Stimulated activated CD4-positive, alpha-beta T cell treated with anti-CD3 and anti-CD28 coated beads, Interleukin-4, amount 100 ng/mL, for 4 hours (primary cell): ENCODE measurements at places on chromosomes 2 and 18.

GRCh38 chr2:128664499-128664971 is 345.9 kb upstream of the HS6ST1 start:
- no peak for DNase-seq

DNA sequence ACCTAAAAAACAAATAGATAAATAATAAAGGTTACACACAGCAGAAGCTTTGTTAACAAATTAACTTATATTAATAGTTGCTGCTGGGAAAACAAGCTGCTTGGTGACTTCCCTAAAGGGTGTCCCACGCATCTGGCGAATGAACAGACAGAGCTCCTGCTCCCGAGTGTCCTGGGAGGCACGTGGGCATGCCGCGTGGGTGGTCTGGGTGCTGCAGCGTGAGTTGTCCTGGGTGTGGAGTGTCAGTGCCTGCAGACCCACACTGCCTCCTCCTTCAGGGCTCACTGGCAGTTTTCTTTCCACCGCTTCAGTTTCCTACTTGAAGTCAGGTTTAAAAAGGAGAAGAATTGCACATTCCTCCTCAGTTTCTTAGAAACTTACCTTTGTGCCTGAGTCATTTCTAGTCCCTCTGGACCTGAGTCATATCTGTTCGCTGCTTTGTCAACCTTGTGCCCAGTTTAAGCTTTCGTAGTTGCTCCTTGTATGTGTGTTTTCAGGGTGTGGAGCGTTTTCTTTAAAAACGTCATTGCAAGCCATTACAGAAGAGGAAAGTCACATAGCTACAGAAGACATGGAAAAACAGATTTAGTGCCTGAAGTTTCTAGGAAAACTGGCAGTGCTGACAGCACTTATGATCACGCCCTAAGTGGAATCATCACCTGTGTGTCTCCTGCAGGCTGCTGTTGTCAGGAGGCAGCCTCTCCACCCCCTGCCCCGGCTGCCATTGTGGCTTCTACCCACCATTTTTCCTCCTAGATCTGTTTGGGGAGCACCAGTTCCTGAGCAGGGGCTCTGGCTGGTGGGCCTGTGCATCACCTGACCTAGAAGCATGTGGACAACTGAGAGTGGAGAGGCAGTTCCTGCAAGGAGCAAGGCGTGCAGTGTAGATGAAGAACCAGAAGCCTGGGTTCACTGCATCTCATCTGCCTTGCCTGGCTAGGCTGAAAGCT is 24.5 kb downstream of the IMPA2 start:
- no peak for DNase-seq

DNA sequence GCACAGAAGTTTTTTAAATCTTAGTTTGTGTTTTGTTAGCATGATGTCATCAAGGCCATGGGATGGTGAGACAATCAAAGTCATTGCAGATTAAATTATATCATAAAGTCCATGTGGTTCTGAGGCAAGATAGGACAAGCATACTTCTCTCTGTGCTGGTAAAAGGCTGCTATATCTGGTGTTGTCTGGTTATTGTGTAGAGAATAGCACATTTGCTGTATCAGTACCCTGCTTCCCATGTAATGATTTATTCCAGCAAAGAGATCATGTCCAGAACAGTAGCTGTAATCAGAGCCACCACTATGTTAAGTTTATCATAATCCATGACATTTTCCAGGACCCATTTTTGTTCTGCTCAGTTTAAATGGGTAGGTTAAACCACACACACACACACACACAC is 123.0 kb downstream of the TTC27 start:
- no peak for DNase-seq

DNA sequence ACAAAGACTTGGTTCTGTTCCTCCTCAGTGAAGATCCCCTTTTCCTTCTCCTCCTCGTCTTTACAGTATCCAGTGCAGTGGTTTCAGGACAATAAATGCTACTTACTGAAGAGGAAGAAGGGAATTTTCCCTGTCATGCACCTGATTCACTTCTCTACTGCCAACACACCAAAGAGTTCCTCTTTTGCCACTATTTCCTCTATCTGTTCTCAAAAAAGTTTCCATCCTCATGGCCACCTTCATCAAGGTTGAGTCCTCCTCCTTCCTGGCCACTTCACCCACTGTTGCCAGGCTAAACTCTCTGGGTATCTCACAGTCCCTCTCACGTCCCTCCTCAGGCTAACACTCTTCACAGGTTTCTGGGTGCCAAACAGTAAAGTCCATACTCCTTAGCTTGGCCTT is 41.7 kb downstream of the PLEKHM3 start:
- DNase-seq, result no peak

DNA sequence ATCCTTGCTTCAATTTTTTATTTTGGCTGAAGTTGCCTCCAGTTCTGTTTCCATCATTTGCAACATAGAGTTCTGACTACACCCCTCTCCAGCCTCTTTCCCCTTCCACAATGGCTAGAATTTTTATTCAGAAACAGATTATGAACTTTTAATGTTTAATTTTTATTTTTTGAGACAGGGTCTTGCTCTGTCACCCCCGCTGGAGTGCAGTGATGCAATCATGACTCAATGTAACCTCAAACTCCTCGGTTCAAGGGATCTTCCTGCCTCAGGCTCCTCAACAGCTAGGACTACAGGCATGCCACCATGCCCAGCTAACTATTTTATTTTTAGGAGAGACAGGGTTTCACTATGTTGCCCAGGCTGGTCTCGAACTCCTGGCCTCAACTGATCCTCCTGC is 2.8 kb downstream of the NTSR2 start:
- no peak for DNase-seq

GRCh38 chr18:71831039-71831438 is 713.1 kb downstream of the CBLN2 start:
- no peak for DNase-seq

DNA sequence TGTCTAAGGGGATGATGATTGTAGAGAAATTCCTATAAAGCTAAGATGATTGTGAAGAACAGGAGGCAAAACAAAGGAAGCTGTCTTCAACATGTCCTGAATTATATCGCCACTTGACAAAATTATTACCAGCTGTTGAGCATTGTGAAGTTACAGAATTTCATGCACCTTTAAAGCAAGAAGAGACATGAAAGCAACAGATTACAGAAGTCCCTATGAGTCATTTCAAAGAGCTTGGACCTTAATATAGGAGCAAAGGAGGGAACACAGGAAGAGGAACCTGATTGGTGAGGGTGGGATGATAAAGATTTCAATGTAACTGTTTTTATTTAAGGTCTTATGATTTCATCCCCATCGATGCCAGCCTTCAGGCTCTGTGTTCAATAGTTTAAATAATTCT is 526.9 kb upstream of the HNMT start:
- DNase-seq, result no peak

- no peak for DNase-seq
These were observed 416.2 kb upstream of the ID2 start for GRCh38 chr2:8265476-8266226.

DNA sequence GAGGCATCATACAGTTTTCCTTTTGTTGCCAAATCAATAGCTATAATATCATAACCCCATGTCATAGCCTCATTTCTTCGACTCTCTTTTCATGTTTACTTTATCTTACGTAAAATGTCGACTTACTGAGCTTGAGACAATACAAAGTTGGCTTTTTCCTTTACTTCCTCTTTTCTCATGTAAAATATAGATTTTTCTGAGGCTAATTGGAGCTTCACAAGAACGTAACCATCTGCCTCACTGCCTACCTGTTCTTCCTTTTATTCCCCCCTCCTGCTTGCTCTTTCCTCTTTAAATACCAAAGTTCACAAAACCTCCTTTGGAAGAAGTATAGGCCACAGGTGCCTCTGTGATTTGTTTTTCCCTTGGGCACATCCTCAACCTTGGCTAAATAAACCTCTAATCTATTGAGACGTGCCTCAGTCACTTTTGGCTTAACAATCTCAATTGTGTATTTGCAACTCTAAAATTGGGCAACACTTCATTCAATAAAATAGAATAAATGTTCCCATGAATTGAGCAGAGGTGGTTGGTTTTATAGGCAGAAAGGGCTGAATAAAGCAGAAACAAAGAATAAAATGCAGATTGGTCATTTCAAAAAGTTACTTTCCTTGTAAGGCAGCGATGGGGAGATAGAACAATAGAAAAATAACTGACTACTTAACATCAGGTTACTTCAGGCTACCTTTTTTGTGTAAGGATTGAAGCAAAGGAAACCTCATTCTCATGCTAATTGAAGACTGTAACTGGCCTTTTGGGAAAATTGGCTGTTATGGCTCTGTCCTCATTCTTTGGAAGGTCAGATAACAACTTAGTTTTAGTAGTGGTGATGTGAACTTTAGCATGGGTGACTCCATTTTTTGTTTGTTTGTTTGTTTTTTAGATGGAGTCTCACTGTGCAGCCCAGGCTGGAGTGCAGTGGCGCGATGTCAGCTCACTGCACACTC is 21.3 kb downstream of the COMMD1 start:
- DNase-seq, result no peak

GRCh38 chr2:196290569-196290968 is 119.2 kb upstream of the STK17B start:
- no peak for DNase-seq

DNA sequence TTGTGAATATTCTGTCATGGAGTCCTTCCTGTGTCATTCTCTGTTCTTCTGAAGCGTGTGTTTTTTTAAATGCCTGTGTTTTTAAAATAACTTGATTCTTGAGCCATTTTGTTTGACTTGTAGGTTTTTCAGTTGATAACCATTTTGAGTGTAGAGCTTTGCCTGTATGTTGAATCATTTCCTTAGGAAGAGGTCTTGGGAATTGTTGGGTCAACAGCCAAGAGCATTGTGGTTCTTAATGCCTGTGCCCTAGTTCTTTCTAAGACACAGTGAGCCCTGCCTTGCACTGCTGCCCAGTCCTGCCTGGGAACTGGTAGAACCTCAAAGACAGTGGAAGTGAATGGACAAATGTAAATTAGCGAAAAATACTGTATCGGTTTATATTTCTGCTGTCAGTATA is 25.9 kb downstream of the RAB12 start:
- no peak for DNase-seq

DNA sequence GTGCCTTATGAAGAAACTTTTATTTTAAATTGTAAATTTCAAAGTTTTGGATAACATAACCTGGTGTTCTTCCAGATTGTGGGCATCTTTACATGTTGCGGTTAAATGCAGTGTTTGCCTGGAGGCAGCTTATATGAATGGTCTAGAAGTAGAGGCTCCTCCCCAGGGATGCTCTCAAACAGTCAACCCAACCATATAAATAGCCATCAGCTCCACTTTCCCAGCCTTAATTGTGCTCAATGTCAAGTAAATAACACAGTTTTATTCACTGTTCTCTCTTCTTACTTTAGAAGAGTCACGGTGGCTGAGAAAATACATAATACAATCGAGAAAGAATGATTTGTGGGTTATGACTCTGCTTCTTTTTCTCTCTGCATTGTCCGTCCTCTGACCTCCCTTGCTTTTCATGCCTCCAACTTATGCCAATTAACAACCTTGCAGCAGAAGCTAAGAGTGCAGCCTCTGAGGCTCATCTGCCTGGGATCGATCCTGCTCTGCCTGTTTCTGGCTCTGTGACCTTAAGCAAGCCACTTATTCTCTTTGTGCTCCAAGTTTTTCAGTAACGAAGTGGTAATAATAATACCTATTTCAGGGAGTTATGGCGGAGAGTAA is 100.3 kb downstream of the DAW1 start:
- no peak for DNase-seq

DNA sequence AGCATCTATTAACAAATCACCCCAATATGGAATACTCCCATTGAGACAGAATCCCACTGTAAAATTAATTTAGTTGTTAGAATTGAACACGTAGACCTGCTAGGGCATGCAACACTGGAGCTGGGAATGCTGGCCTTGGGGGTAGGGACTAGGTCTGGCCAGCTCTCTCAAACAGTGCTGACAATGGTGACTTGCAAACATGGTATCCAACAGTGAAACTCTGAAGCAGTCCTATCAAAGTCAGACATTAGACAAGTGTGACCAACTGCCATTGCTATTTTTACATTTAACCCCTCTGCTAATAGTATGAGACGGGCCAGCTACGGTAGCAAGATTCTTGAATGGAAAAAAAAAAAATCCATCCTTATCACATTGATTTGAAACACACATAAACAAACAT is 7.2 kb downstream of the E2F6 start:
- no peak for DNase-seq

- DNase-seq, result no peak
These were observed 239.3 kb downstream of the ERBB4 start for GRCh38 chr2:212299333-212299732.

DNA sequence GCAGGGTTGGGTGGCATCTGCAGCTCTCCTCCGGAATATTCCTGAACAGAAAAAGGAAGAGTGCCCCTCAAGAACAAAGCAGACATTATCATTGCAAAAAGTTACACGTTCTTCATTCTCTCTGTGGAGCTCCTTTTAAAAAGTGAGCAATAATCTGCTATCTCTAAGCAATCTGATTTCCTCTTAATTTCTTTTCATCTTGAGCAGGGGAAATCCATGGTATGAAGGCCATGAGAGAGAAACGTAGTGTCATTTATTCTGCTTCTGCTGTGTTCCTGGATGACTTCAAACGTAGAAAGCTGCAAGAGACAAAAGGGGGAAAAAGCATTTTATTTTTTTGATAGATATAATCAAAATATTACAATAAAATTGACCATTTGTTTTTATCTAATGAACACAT is 16.9 kb downstream of the SMIM21 start:
- no peak for DNase-seq

DNA sequence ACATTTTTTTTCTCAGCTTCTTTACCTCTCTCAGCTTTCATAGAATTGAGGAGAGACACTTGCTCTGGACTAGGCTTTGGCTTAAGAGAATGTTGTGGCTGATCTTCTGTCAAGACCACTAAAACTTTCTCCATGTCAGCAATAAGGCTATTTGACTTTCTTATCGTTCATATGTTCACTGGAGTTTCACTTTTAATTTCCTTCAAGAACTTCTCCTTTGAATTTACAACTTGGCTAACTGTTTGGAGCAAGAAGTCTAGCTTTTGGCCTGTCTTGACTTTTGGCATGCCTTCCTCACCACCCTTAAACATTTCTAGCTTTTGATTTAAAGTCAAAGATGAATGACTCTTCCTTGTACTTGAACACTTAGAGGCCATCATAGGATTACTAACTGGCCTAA is 104.4 kb upstream of the SLC39A10 start:
- no peak for DNase-seq

DNA sequence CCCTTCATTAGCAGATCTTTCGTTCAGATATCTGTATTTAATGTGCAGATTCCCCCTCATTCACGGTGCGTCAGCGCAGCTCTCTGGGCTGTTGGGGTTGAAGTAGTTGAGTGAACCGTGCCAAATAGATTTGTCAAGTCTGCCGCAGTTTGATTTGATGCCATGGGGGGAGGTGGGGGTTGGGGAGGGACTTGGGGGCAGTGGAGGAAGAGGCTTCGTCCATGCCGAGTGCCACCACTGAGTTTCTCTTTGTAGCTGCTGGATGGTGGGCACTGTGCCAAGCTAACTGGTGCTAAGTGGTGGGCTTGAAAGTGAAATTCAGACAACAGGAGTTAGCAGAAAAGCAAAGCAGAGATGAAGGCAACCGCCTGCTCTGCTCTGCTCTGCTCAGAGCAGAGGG is 47.9 kb downstream of the NRP2 start:
- no peak for DNase-seq

DNA sequence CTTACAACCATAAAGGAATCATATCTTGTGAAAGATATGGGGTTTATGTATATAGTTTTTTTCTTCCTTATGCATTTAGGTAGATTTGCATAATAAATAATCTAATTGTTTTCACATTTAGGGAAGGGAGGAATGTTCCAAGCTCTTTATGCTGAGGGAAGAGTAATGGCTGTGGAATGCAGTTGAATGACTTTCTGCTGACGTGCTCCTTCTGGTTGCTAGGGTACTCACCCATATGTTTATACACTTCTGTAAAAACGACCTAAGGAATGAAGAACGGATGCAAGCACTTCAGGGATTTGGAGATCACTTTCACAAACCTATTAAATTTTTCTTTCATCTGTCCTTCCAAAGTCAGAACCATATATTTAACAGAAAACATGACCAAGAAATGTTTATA is 29.2 kb upstream of the PPP4R1 start:
- no peak for DNase-seq
